NCI-H187 (cell line): ENCODE measurements at places on chromosomes 5 and 9.

DNA sequence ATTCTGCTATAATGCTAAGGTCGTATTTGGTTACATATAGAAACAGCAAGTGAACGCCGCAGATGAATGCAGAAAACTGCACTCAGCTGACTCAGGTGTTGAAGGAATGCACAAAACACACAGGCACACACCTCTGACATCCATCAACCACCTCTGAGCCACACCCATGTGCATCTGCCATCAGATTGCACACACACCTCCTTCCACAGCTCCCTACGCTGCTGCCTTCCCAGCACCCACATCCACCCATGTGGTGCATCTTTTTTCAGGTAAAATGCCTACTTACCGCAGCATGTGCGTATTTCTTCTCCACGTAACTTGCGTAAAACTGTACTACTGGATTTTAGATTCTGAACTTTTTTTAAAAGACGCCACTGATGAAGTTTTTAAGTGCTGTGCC, 7.1 kb downstream of the STK10 start:
- no peak for DNase-seq

DNA sequence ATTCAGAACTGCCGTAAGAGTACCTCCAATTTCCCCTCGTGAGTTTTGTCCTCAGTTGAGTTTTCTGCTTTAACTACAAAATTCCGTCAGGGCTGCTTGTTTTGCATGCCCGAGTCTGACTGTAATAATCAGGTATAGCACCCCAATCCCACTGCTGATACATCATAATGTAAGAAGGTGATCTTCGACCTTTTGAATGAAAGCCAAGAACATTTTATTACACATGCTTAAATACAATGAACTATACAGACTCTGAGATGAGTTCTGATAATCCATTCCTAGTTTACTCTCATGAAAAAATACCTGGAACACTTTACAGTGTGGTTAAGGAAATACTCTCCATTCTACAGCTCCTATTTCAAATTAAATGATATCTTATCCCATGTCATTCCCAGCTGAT, 49.2 kb upstream of the TSLP start:
- DNase-seq: no peak

DNA sequence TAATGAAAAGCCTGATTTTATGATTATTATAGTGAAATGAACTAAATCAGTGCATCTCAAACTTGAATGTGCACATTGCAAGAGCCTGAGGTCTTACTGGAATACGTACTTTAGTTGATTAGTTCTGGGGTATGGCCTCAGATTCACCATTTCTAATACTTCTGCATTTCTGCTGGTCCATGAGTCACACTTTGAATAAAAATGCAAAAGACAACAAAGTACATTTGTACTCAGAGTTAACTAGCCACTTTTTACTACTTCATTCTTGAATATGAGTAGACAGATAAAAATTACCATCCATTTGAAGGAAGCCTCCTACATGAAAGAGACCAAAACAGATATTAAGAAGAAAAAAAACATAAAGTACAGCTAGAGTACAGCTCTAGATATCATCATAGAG, 27.1 kb upstream of the PRR16 start:
- DNase-seq: no peak

DNA sequence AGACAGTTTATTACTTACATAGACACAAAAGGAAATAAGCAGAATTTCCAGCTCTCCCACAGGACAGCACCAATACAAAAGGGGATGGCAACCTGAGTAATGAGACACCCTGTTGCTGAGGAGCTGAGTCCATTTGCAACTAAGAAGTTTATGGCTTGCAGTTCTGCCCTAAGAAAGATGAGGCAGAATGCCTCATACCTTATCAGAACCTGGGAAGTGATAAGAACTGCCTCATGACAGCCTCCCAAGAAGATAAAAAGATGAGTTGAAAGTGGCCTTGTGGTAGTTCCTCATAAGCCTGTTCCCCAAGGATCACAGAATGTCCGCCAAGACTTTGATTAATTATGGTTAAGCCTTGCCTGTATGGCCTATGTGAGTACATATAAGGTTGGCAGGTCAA, 41.7 kb downstream of the ZMAT2 start:
- no peak for DNase-seq

DNA sequence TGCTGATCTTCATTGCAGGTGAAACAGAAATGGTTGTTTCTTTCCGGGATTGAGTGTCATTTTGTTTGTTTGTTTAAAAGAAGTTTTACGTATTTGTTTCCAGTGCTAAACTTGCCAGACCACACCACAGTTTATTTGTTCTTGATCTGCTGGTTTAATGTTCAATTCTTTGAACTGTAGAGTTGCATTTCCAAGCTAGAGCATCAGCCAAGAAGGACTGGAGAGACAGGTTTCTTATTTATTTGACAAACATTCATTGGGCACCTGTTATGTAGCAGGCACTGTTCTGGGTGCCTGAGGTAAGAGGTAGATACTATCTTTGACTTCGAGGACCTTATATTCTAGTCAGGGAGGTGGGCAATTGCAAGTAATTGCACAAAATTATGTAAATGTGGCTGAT, 45.0 kb downstream of the MCCC2 start:
- DNase-seq: no peak

GRCh38 chr5:147963948-147964693, 57.8 kb upstream of the C5orf46 start:
- DNase-seq: no peak

- no peak for DNase-seq
Measured at GRCh38 chr9:115855458-115856133, 298.0 kb upstream of the PAPPA start.

- DNase-seq: no peak
Measured at GRCh38 chr5:139820606-139821005, 25.0 kb downstream of the PSD2 start.

- DNase-seq: no peak
Measured at GRCh38 chr5:120690621-120691407, 226.7 kb downstream of the PRR16 start.

GRCh38 chr5:124544366-124545055, 201.9 kb downstream of the ZNF608 start:
- no peak for DNase-seq

GRCh38 chr9:136292591-136293448, 11.1 kb downstream of the CCDC187 start:
- no peak for DNase-seq

DNA sequence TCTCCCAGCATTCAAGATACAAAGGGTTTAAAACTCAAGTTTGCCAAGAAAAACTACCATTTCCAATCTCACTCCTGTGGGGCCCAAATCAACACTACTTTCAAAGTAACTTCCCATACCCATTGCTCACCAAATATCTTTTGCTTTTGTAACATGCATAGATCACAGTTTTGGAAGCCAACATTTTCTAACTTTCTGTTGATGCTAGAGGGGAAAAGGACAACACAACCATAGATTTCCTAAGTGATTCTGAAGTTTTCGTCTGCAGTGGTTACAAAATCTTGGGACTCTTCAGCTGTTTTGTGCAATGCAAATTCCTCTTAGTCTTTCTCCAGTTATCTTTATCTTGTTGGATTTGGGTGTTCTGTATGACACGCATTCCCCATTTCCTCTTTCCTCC, 94.1 kb upstream of the PAPPA start:
- DNase-seq: no peak

- DNase-seq: no peak
Measured at GRCh38 chr9:98962181-98962560, 18.5 kb downstream of the COL15A1 start.

DNA sequence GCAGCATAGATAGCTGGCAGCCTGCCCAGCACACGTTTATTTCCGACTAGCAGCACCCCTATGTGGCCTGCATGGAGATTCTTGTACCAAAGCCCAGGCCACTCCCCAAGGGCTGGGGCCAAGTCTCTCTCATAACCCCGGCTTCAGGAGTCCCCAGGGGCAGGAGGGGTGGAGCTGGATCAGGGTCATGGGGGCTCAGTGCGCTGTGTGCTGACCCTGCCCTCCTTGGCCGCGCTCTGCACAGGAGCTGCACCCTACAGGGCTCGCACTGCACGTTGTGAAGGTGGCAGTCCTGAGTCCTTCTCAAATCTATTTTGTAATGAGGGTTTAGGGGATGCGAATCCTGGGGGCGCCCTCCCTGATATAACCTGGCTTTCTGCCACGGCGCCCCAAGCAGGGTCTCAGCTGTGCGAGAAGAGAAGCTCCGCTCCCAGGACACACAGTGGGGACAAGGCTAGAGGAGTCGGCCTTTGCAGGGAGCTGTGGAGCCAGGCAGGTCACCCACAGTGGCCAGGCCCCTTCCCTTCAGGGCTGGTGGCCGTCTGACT, 28.6 kb downstream of the NKD2 start:
- DNase-seq: no peak

- DNase-seq: no peak
Measured at GRCh38 chr9:136584934-136585333, 39.1 kb upstream of the NOTCH1 start.

- DNase-seq: no peak
Measured at GRCh38 chr5:176553260-176554085, 4.3 kb downstream of the CDHR2 start.

DNA sequence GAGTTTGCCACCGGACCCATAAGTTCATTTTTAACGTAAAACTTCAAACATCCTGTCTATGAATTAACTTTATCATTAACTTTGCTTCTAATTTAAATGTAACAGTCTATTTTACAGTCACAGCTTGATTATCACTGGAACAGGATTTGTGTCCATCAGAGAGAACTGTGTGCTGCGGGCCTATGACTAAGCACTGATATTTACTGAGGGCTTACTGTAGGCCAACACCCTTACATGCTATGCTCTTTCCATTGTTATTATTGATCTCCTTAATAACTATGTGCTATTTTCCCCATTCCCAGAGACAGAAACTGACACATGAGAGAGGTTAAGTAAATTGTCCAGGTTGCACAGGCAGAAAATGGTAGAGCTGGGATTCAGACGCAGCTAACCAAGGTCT, 24.0 kb upstream of the GPR151 start:
- DNase-seq: no peak

DNA sequence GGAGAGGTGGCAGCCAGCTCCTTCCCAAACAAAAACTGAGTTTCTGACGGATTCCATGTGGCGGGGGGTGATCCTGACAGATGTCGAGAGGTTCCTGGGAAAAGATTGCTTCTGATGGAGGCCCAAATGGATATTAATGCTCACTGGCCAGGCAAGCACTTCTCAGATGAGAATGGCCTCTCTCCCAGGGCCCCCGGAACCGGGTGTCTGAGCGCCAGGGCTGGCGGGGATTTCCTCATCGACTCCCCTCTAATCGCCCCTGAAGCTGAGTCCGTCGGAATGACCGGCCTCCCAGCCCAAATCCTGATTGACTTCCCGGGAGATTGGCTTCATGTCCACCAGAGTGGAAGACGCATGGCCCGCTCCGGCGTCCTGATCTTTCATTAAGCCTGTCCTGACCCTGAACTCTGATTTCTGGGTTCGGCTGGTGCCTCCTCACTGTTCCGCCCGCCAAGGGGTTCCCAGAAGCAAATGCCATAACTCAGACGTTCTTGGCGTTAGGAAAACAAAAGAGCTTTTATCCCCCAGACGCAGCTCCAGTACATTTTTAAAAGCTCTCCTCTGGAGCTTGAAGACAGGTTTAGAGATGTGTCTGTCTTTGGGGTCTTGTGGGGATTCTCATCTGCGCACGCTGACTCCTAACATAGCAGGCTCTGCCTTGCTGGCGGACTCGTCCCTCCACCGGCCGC, 17.6 kb downstream of the FIBCD1 start:
- DNase-seq: no peak

- peak; percentile 90 for DNase-seq
Measured at GRCh38 chr9:122159026-122159924, at the start of the genes MORN5 and NDUFA8. Gene MORN5, plus strand, starts transcription at chr9:122159908. Its CDS starts 65 bp downstream, at chr9:122159973. Gene NDUFA8, minus strand, starts transcription at chr9:122159779. Its CDS starts 102 bp downstream, at chr9:122159677.

DNA sequence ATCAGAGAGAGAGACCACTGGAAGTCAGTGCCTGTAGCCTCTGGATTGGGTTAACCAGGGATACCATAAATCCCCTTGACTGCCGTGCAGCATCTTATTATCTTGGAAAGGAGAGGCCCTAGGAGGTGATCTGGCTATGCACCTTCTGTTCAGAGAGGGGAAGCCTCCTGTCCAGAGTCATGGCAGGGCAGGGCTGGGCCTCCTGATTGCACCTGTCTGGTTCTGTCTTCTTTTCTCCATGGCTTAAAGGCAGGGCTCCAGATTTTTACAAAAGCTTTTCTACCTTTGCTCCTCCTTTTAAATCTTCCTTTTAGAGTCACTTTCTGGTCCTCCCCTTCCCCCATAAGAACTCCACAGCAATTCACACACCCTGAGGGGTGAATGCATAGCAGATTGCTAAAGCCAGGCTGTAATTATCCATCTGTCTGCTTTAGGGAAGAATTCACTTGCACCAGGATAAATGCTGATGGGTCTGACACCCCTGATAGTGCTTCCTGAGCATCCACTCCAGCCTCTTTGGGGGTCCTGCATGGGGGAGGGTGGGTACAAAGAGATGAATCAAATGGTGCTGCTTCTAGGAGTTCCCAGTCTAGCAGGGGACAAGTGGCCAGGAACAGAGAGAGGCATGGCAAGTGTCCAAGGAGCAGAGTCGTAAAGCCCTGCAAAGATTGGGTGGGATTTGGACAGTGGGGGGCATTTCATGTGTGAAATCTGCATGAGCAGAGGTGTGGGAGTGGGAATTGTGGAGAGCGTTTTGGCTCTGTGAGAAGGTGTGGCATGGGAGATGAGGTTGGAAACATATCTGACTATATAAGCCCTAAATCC, 141.3 kb upstream of the ALDH1B1 start:
- DNase-seq: no peak

DNA sequence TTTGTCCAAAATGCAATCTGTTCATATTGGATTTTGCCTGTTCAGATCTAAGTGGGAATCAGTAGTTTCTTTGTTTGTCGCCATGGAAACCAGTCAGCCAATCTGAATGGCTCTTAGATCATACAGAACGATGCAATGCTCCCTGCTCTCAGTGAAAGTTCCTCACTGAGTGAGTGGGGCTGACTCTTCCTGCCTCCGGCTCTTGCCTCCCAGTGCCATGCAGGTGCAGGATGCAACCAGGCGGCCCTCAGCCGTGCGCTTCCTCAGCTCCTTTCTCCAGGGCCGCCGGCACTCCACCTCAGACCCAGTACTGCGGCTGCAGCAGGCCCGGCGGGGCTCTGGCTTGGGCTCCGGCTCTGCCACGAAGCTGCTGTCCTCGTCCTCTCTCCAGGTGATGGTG, at the start of gene PTPDC1:
Gene PTPDC1, plus strand, starts transcription at position 151 of the 400 bp plus-strand sequence. Its CDS starts 67 bp downstream, at position 218.
- DNase-seq: no peak

DNA sequence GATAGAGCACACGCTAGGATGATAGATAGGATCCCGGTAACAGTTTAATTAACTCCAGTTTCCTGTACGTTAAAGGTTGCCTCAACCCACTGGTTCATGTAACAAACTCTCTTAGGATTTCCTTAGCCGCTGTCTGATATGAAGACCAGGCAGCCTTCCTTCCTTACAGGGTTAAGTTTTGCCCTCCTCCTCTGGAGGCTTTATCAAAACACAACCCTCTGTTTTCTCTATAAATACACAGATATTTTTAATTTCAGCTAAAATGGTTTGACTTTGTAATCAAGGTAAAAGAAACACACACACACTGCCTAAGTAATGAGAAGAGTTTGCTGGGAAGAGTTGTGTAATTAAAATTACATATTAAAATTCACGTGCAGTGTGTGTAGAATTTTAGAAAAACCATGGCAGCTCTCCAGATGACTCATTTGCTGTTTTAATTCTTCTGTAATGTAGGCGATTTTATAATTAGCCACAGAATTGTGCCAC, 369.8 kb downstream of the CSNK1G3 start:
- DNase-seq: no peak

- no peak for DNase-seq
Measured at GRCh38 chr5:53039855-53040254, 50.7 kb downstream of the ITGA2 start.

- DNase-seq: no peak
Measured at GRCh38 chr5:43313854-43314457, 744 bp upstream of the HMGCS1 start.

GRCh38 chr9:84793251-84793650, 123.7 kb downstream of the NTRK2 start:
- no peak for DNase-seq

- no peak for DNase-seq
Measured at GRCh38 chr9:131744720-131745201, 4.9 kb upstream of the RAPGEF1 start.

GRCh38 chr9:125807079-125807478, 59.9 kb downstream of the PBX3 start:
- DNase-seq: no peak
